Stimulated activated CD8-positive, alpha-beta memory T cell treated with anti-CD3 and anti-CD28 coated beads, Interleukin-15, amount 100 ng/mL, for 48 hours (primary cell): ENCODE measurements at places on chromosomes 3 and 15.

DNA sequence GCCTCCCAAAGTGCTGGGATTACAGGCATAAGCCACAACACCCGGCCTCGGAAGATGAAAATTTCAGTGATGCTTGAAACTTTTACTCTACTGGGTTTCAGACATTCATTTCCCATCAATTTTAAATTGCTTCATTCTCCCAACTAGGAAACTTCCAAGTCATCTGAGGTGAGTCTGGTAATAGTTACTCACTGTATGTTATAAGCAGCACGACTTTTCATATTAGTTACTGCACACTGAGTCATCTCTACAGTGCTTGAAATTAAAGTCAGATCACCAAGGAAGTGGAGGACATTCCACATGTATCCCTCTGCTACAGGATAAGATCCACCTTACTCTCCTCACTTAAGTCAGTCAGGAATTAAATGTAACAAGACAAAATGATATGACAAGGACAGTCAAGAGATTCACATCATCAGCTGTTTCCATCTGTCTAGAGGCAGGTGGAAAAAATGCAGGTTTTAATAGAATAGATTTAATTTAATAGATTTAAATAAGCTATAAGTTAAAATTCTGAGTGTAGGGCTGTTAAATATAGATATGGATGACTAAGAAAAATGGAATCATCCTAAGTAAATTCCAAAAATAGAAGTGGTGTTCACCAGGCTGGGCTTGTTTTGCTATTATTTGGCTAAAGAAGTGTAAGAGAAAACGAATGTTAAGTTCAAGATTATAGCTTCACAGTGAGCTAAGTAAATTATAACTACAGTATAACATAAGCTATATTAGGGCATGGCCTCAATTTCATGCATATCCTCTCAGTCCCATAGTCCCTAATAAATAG, 104.4 kb downstream of the TMCO5A start:
- no peak for DNase-seq

DNA sequence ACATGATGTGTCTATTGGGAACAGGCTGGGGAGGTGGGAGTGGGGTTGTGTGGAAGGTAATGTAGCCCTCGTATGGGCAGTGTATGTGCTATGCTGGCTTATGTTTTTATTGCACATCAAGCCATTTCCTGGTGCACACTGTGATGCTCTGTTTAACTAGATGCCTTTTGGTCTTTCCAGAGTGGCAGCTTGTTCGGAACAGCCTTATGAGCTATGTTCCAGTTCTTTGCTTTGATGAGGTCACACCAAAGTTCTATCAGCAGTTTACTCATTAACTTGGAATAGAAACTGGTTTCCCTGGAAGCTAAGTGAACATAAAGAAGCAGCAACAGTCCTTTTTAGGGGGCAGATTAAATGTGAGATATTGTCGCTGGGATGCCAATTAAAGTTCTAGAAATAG, 133.9 kb downstream of the DIPK2A start:
- DNase-seq, result no peak

DNA sequence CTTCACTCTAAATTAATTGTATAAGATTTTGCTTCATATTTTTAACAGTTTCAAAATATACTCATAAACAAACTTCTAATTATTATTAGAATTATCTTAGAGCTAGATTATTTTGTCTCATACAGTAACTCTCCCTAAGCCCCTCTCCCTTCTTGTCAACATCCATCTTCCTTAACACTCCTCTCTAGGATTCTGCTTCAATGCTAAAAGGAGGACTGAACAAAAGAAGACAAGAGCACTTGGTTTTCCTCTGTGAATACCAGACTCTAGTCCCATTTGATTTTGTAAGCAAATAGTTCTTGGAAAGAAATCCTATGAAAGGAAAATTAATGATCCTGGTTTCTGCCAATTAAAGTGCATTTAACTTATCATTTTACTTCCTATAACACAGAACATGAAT, 91.8 kb downstream of the KCNMB2 start:
- no peak for DNase-seq

- DNase-seq, result no peak
Observed at GRCh38 chr15:46088486-46089445, 453.9 kb downstream of the SQOR start.

- no peak for DNase-seq
Observed at GRCh38 chr3:157534725-157535161, 31.5 kb upstream of the VEPH1 start.

DNA sequence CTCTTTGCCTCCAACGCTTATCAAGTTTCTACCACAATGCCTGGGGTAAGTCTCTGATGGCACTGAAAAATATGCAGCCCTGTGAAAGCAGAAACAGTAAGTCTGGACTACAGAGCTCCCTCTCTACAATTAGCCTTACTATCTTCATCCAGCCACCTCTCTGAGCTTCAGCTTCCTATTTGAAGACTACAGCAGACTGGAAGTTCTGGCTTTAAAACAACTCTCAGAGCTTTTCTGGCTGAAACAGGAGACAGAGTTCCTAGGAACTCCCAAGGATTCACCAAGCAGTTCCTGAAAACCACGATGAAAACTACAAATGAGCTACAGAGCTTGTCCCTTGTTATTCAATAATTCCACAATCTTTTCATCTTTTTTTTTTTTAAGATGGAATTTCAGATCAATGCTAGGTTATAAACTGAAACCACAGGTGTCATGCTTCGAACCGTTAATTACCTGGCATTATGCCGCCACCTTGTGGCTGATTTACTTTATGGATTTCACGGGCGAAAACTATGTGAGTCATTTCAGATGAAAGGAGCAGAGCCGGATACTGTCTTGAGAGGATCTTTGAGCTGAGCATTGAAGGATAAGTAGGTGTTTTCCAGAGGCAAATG, 3.9 kb downstream of the CRYGS start:
- peak; percentile 62 for DNase-seq

DNA sequence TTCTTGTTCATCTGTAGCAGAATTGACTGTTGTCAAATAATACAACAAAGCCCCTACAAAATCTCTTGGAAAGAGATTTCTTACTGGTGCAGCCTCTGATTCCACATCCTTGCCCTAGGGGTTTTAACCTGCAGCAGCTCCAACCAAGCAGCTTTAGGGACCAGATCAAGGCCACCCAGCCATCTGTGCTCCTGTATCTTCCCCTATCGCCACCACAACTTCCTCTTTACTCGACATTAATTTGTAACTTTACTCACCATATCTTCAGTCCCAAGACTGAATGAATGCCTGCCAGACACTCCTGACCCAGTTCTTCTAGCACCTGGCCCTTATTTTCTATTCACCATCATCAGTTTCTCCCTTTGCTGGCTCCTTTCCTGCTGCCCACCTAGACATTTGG, 156.6 kb upstream of the IL12A start:
- no peak for DNase-seq

DNA sequence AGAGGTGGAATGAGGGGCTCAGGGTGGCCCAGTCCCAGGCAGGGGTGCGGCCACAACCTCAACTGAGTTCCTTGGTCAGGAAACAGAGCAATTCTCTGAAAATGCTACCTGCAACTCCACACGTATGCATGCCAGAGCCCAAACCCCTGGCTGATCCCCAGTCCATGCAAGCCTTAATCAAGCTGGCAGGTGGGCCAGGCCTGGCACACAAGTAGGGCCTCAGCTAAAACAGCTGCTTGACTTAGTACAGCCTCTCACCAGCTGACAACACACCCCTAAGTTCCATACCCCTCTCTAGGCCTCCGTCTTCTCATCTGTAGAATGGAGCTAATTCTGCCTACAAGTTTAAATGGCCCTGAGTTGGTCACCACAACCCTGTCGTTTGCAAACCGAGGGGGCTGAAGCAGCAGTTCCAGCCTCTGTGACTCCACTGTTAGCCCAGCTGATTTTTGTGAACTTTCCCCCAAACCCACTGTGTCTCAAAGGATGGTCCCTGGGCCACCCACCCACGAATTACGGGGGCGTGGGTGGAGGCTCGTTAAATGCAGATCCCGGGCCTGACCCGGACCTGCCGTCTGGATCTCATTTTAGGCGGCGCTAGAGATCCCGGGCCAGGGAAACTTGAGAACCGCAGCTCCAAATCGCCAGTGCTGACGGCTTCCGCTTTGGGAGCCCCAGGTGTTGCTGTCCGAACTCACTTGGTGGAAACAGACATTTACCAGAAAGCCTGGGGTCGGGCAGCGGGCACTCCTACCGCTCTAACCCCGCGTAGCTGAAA, 927 bp downstream of the CHDH start:
- no peak for DNase-seq

DNA sequence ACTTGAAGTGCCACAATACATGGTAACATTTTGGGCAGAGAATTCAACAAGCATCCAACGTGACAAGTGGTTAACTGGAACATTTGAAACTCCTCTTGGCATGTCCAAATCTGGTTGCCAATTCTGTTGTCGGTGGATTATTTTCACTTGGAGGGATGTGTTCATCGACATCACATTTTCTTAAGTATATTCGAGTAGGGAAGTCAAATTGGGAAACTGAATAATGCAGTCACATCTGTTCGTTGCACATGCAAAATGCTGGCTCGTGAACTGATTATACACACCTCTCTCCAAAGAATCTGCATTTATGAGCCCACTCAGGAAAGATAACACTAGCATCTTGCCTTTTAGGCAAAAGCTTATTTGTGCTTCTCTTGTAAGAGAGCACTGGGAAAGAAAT, 139.7 kb downstream of the LIPC start:
- no peak for DNase-seq
